ENCODE measurements at places on chromosomes 7 and 10. TPM values are rescaled to one million over a fixed set of nuclear protein-coding genes. Genes with fewer than 3 reads are reported as not detected.

SLC39A12 gene
- total RNA-seq = not detected

NPFFR1 gene
- total RNA-seq = not detected

MRLN gene
- total RNA-seq = not detected

LMOD2 gene
- not detected for total RNA-seq

UCN3 gene
- total RNA-seq = not detected

NUTM2D gene
- 1.9 TPM for total RNA-seq
